Activated CD4-positive, alpha-beta T cell treated with anti-CD3 and anti-CD28 coated beads, Interleukin-2, amount 50 U/mL, for 4 hours (primary cell): ENCODE measurements at places on chromosomes 3 and 15.

GRCh38 chr3:59446775-59447465 is 397.1 kb upstream of the CFAP20DC start:
- DNase-seq = no peak

GRCh38 chr3:43733459-43734384 is 43.0 kb downstream of the ABHD5 start:
- no peak for DNase-seq

DNA sequence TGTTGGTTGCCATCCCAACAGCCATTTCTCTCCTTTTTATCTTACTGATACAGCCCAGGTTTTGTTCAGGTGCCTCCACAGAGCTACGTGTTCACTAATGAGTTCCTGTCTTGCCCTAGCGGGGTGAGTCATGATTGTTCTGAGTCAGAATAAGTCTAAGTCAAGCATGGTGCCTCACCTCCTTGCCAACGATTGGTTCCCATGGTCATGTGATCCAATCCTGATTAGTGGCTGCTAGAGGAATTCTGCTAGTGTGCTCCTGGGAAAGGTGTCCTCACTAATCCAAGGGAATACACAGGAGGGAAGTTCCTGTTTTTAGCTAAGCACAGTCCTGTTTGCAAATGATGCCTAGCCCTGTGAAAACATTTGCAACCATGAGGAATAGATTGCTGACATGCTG is 99.8 kb downstream of the NSUN3 start:
- DNase-seq = no peak

DNA sequence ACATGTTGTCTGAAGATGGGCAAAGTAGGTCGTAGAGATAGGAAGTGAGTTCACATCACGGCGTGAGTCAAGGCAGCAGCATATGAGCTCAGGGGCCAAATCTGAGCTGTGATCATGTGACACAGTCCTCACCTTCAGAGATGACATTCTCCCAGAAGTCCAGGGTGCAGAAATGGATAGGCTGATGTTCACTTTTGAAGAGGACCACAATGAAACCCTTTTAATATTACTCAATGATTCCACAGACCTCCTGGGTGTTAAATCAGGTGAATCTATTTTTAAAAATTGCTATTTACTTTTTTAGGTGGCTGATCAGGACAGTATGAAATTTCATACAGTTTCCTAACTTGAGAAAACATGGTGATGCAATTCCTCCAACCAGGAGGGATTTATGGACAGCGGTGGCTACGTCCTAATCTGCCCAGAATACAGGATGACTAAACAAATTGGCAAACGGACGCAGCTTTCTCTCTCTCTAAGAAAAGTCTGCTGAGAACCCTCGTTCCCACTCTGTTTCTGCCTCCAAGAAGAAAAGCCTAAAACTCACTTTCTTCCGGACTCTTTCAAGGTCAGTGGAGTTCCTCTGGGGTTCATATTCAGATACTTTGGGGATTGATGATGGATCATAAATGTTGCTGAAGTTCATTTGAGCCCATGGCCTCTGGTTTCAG is 34.4 kb downstream of the B3GNT5 start:
- DNase-seq = no peak

DNA sequence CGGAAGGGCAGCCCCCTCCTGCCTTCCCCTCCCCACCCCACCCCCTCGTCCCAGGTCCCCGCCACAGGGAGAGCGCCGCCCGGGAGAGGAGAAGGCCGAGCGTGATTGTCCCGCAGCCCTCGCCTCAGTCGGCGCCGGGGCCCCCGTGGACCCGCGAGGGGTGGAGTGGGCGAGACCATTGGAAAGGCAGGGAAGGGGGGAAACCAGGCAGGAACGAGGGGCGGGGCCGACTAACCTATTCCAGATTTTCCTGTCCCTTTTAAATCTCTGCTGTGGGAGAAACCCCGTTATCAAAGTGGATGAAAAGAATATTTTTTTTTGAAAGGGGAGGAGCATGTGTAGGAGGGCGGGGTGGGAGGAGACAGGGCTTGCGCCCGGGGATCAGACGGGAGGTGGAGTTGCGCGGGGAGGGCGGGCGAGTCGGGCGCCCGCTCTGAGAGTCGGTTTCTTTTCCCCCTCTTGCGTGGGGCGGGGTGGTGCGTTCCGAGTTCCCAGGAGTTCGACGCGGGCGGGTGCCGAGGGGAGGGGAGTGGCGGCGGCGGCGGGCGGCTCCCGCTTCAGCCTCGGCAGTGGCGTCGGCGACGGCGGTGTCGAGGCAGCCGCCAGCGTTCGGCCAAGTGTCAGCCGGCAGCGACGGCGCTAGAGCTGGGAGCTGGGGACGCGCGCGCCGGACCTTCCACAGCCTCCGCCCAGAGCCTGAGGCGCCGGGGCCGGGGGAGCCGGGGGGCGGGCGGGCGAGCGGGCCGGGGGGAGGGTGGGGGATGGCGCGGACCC is at the start of gene NECTIN3:
Gene NECTIN3 (plus strand): TSS at position 560 of the 774 bp plus-strand sequence. CDS start 202 bp downstream, at position 762.
- DNase-seq = peak; percentile 87

DNA sequence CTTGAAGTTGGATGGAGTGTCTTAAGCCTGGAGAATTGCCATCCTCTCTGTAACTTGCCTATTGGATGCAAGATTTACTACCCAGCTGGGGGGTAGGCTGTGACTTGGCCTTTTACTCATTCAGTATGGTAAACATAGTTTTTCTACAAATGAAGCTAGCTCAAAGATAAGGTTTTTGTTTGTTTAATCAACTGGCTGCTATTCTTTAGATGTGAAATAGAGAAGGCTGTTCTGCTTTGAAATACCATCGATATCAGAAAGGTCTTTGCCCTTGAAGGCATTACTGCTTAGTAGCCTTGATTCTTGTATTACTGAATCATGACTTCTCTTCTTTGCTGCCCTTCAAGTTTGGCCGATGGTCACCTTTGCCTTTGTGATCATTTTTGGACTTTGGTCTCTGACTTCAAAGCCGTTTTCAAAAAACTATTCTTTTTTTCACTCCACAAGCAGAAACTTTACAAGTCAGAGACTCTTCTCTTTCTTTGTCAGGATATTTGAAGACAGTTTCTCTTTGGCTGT is 83.1 kb downstream of the GAP43 start:
- no peak for DNase-seq
